ENCODE measurements at places on chromosomes 7 and 10.

GRCh38 chr10:62048470-62048869 lies 147.0 kb downstream of the ARID5B start:
- no peak for DNase-seq

GRCh38 chr10:132704008-132704814 lies 81.7 kb downstream of the NKX6-2 start:
- no peak for DNase-seq

GRCh38 chr7:111820621-111821020 lies 258.3 kb upstream of the IMMP2L start:
- DNase-seq = peak; percentile 48

GRCh38 chr7:25951414-25952260 lies 200.4 kb upstream of the NFE2L3 start:
- DNase-seq = no peak

- no peak for DNase-seq
These were observed 120.7 kb downstream of the COL28A1 start for GRCh38 chr7:7414791-7415603.

DNA sequence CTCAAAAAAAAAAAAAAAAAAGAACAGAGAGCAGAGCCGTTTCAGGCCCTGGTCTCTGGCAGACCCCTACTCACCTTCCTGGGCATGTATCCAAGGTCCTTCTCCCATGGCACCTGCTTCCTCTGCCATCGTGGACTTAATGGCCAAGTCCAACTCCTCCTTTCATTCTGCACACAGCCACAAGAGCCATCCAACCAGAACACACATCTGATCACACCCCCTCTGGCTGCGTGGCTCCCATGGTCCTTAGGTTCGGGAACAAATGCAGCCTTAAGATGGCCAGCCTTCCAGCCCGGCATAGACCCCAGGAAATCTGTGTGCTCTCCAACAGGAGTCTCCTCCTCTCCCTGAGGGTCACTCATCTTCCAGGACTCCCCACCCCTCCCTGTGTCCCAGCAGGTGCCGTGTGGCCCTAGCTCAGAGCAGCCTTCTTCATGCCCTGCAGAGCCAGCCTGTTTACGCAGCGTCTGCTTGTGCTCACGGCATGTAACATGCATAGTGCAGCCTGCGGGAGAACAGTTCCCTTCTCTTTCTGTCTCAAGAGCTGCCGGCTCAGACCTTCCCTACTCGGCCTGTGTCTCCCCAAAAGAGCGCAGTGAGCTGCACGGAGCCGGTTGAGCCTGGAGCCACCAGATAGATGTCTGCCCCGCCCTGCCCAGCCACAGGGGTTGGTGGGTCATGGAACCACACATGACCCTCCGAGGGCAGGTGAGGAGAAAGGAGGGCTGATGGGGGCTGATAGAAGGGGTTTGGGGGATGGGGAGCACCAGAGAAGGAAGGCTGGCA lies 157.3 kb downstream of the NRF1 start:
- no peak for DNase-seq

DNA sequence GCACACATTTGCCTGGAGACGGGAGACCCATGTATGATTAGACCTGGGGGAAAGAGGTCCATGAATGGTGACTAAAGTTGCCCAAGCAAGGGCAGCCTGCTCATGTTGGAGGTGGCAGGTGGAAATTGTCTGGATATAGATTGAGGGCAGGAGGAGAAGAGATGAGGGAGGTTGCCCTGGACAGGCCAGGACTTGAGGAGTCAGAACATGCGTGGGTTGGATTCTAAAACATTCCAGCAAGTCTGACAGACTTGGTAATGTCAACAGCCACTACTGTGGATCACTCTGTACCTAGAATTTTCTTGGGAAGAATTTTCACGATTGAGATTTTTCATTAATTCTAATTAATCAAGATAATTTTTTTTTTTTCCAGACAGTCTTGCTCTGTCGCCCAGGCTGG lies 19.1 kb upstream of the SVOPL start:
- no peak for DNase-seq

- DNase-seq = no peak
These were observed 56.5 kb downstream of the FIGNL1 start for GRCh38 chr7:50393547-50394252.

DNA sequence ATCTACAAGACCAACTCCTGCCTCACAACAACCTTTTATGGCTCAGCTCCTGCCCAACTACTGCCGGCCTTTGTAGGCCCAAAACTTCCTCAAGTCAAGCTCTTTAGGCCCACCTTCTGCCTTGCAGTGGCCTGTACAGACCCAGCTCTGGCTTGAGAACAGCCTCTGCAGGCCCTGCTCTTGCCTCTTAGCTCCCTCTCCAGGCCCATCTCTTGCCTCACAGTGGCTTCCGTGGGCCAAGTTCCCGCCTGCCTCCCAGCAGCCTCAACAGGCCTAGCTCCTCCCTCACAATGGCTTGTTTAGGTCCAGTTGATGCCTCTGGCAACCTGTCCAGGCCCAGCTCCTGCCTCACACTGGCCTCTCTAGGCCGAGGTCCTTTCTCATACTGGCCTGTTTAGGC lies 32.4 kb upstream of the VKORC1L1 start:
- DNase-seq = peak; percentile 62

- DNase-seq = no peak
These were observed 120.2 kb downstream of the MAD1L1 start for GRCh38 chr7:2112261-2113198.

DNA sequence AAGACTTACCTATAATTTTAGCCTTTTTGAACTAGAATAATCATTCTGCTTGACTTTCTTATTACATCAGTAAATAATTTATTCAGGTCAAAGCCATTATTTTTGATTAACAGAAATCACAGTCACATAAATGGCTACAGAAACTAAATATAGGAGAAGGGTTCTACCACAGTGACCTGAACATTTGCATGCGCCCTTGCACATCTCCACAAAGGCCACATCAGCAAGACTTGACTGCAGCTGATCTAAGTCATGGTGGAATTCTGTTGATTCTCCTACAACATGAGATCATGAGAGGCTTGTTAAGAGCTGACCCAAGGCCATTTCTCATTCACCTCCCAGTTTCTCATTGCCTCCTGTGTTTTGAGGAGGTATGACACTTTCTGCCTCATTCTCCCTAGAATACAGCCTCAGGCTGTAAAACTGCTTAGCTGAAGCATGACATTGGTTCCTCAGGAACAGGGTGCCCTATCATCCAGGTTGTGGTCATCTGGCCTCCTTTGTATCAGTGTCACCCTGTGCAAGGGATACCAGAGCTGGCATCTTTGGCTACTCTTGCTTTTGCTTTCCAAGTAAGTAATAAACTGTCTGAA lies 6.7 kb upstream of the IMMP2L start:
- DNase-seq = no peak
